ENCODE measurements at places on chromosomes 12 and 14.

GRCh38 chr12:106975993-106976658 lies 10.8 kb downstream of the MTERF2 start:
- DNase-seq, result no peak

GRCh38 chr12:30301291-30301690 lies 394.4 kb downstream of the IPO8 start:
- DNase-seq, result no peak

- no peak for DNase-seq
Measured at GRCh38 chr12:132211816-132212215, 67.6 kb downstream of the NOC4L start.

- no peak for DNase-seq
Measured at GRCh38 chr12:120495186-120495730, 655 bp upstream of the DYNLL1 start.

DNA sequence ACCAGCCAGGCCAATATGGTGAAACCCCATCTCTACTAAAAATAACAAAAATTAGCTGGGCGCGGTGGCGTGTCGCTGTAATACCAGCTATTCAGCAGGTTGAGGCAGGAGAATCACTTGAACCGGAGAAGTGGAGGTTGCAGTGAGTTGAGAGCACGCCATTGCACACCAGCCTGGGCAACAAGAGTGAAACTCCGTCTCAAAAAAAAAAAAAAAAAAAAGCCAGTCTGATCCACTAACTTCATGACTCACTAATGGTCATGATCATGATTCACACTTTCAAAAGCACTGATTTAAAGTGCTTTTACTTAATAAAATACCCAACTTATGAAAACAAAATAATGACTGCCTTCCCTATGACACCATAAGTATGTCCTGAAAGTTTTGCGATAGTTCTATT lies 38.4 kb upstream of the CPM start:
- DNase-seq, result no peak

DNA sequence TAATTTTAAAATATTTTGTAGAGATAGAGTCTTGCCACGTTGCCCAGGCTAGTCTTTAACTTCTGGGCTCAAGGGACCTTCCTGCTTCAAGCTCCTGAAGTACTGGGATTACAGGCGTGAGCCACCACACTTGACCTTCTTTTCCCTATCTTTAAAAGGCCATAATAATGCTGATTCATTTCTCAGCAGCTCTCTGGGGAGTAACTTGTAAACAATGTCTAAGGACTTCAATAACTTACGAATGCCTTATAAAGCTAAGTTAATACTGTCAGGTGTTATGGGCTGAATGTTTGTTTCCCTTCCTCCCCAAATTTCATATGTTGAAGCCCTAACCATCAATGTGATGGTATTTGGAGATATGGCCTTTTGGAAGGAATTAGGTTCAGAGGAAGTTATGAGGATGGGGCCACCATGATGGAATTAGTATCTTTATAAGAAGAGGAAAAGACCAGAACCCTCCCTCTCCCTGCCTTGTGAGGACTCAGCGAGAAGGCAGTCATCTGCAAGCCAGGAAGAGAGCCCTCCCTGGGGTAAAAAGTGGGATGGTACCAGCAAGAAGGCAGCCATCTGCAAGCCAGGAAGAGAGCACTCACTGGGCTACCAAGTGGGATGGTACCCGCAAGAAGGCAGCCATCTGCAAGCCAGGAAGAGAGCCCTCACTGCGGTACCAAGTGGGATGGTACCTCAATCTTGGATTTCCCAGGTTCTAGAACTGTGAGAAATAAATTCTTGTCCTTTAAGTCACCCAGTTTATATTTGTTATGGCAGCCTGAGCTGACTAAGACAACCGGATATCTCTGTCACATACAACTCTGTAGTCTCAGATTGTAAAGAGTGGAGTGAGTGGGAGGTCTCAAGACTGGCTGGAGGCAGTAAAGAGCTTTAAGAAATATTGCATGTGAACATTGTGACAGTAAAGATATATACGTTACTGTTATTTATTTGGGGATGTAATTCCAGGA lies 16.3 kb upstream of the YBX3 start:
- no peak for DNase-seq

- peak; percentile 56 for DNase-seq
Measured at GRCh38 chr12:9634177-9634803, 26.6 kb upstream of the KLRB1 start.

DNA sequence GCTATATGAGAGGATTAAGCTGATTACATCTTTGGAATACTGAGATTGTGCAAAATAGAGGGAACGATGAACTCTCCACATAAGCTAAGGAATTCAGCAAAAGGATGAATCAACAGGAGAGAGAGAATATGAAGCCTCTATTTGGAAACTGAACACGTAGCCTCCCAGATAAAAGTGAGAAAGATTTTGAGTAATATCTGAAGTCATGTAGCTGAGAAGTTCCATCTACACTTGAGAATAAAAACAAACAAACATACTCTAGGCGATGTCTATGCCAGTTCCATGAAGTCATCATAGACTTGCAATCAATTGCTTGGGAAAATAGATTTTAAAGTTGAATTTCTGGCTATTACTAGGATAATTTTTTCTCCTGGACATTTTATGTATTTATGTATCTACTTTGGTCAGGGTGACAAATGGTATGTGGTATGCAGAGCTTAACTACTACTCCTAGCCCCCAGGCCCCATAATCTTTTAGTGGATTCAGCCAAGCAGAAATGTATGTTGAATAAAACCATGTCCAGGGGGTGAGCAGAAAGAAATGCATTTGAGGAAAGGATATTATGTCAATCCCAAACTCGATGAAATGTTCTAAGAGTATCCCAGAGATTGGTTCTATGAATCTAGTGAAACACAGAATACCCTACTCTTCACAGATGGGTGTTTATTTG lies 627.4 kb downstream of the DIO2 start:
- no peak for DNase-seq

GRCh38 chr12:59652130-59652529 lies 56.3 kb downstream of the SLC16A7 start:
- no peak for DNase-seq

- no peak for DNase-seq
Measured at GRCh38 chr12:90260136-90260535, 551.5 kb upstream of the ATP2B1 start.

- DNase-seq, result peak; percentile 99
Measured at GRCh38 chr14:70809225-70810219, at the start of gene MAP3K9. TSS of gene MAP3K9 (minus strand) at chr14:70809513. CDS start at chr14:70809171, 342 bp downstream.

DNA sequence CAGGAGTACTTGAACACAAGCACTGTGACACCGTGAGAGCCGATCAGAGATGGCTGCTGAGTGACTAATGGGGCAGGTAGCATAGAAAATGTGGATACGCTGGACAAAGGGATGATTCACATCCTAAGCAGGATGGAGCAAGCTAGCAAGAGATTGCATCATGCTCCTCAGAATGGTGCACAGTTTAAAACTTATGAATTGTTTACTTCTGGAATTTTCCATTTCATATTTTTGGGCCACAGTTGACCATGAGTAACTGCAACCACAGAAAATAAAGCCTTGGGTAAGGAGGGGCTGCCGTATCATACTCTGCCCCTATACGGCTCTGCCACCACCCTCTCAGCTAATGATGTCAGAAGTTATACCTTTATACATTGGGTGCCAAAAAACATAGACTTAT lies 23.3 kb upstream of the MARK3 start:
- DNase-seq, result no peak

- peak; percentile 95 for DNase-seq
Measured at GRCh38 chr12:64610079-64610659, at the start of gene RASSF3. TSS of gene RASSF3 (plus strand) at chr12:64610495. CDS start at chr12:64610633, 138 bp downstream.

- DNase-seq, result no peak
Measured at GRCh38 chr14:36827861-36828260, 166.2 kb downstream of the PAX9 start.

DNA sequence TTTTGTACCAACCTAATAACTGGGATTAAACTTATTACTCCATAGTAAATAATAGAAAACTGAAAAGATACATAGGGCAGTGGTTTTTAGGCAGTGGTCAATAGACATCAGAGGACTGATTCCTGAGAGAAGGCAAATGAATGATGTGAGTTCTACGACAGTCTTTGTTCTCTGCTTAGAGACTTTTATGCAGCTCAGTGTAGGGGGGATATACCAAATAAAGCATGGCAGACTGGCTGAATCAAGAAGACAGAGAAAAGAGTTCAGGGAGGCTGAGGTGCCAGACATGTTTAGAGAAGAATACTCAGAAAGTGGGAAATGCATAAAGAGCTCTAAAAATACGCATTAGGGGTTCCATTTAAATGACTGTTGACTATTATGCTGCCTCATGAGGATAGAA lies 320.8 kb upstream of the FAR2 start:
- DNase-seq, result no peak

GRCh38 chr12:24226745-24227350 lies 277.4 kb upstream of the SOX5 start:
- no peak for DNase-seq

DNA sequence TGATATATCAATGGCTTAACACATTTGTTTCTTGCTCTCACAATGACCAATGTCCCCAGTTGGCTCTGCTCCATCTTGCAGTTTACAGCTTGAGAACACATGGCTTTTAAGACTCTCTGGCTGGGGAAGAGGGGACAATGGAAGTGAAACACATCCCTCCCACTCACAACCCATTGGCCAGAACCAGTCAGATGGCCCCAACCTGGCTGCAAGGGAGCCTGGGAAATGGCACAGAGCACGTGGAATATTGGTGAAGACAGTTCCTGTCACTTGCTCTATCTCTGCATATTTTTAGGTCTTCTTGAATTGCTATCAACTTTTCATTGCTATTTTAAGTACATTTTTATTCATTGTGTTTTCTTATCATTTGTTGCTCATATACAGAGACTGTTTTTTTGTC lies 345.4 kb downstream of the MED13L start:
- DNase-seq, result no peak

- no peak for DNase-seq
Measured at GRCh38 chr14:95211721-95212504, 54.6 kb upstream of the DICER1 start.

DNA sequence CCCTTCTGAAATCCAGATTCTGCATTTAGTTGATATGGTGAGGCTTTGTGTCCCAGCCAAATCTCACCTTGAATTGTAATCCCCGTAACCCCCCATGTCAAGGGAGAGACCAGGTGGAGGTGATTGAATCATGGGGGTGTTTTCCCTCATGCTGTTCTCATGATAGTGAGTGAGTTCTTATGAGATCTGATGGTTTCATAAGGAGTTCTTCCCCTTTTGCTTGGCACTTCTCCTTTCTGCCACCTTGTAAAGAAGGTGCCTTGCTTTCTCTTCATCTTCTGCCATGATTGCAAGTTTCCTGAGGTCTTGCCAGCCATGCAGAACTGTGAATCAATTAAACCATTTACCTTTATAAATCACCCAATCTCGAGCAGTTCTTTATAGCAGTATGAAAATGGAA lies 23.1 kb upstream of the C12orf42 start:
- DNase-seq, result no peak

DNA sequence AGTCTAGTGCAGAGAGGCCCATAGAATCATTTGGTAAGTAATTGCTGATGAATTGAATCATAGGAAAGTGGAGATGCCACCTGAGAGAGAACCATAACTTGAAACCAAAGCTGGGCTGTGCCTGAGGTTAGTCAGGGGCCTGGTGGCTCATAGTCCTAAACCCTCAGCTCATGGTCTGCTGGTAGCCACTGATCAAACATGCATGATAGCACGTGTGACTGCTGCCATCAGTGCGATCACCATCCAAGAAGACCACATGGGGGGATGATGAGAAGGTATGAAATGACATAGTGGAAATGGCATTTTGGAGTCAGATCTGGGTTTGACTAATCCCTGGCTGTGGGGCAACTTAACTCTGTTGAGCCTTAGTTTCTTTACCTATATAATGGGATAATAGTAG lies 190.5 kb downstream of the CACNA1C start:
- no peak for DNase-seq

GRCh38 chr12:100926669-100927248 lies 132.2 kb downstream of the ANO4 start:
- DNase-seq, result peak; percentile 52

GRCh38 chr12:109288571-109288970 lies 20.5 kb downstream of the FOXN4 start:
- DNase-seq, result no peak

DNA sequence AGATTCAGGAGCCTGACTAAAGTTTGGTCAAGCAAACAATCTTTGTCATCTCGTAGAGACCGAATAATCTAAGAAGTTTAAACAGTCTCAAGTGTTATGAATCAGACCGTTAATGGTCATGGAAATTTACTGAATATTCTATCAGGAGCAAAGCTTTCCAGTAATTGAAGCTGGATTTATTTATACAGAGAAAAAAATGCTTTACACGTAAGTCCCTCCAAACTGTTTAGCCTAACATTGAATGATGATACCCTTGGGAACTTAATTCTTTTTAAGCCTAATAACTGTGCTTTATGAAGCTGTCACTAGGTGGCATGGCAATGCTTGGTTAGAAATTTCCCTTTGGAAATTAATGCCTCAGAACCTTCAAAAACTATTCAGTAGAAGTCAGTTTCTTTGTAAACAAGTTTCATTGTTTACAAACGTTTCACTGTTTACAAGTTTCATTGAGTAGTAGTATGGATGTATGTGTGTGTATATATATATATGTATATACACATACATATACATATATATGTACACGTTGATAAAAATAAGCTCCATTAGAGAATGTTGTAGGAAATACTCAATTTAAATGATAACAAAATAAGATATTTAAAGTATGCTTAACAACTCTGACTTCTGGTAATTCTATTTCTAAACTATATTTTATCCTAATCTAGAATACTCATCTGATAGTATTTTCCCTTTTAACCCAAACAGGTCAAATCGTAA lies 32.1 kb downstream of the DEPDC4 start:
- peak; percentile 20 for DNase-seq

GRCh38 chr12:88052686-88053085 lies 23.5 kb upstream of the C12orf50 start:
- DNase-seq, result no peak

DNA sequence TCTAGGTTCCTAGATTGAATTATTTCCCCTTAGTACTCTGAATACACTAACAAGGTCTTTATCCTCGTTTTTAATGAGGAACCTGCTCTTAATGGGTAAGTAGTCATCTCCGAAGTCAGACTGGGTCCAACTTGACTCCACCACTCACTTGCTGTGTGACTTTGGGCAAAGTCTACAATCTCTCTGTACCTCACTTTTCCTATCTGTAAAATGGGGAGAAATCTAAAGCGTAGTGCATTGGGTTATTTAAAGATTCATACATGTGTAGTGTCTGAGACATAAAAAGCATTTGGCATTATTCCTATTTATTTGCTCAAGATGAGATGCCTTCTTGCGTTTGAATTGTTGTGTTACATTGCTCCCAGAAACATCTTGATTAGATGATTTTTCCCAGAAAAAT lies 51.5 kb downstream of the GTF2A1 start:
- no peak for DNase-seq
